ENCODE measurements at places on chromosomes 16 and 17.

GRCh38 chr17:79044462-79044861 is 20.5 kb downstream of the C1QTNF1 start:
- no peak for DNase-seq

- no peak for DNase-seq
Observed at GRCh38 chr17:55580596-55581133, 69.4 kb upstream of the SMIM36 start.

- DNase-seq, result no peak
Observed at GRCh38 chr17:45848405-45848804, 3.7 kb downstream of the SPPL2C start.

DNA sequence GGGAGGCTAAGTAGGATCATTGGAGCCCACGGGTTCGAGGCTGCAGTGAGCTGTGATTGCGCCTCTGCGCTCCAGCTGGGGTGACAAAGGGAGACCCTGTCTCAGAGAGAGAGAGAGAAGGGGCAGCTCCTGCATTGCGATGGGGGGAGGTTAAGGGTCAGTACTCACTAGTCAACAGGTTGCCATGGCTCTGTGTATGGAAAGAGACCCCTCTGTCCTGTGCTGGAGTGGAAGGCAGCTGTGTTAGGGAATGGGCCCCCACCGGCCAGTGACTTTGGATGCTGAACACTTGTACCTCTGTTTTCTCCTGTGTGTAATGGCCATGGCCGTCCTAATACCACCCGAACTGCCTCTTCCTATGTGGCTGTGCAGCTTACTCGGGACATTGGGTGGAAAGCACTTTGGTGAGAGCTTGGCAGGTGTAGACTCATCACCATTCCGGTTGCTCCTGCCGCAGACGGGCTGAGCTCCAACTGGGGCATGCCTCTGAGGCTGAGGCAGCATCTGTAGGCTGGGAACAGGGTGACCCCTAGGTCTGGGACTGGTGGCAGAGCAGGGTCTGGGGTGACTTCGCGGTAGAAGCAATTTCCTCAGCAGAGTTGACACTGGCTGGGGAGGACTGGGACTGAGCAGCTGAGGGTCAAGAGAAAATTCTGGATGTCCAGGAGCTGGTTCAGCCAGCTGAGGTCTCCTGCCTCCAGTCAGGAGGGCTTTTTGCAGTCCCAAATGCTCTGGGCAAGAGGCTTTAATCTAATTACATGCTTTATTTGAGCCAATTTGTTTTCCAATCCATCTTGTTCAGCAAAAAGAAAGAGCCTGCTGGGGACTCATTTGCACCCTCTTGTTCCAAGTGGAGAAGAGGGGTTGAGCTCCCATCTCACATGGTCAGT is 184.5 kb downstream of the NTN1 start:
- DNase-seq, result no peak

DNA sequence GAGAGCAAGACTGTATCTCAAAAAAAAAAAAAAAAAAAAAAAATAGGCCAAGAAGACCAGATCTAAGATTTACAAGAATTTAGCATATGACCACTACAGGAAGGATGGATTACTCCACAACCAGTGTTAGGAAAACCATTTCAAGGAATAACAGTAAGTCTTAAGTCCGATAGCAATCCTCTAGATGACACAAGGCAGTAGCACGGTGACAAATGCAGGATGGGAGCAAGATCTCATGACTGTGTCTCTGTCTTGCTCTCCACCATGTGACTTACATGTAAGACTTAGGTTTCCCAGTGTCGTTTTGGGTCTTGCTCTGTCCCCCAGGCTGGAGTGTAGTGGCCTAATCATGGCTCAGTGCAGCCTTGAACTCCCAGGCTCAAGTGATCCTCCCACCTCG is 27.8 kb downstream of the C16orf96 start:
- no peak for DNase-seq

GRCh38 chr17:7393613-7394451 is 493 bp downstream of the PLSCR3 start:
- no peak for DNase-seq

DNA sequence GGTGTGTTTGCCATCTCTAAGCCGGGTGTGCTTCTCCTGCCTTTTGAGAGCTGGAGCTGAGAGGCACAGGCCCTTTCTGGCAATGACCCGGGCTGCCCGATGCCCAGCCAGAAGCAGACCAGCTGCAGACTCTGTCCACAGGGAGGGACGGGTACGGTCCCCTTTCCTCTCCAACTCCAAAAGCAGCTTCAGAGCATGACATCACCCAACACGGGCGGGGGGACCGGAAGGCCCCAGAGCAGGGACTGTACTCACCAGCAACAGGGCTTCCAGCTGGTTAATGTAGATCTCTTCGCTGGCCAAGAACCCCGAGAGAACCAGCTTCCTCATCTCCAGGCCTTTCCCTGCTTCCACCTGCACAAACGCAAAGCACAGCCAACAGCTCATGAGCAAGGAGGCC is 79.4 kb downstream of the ABR start:
- DNase-seq, result no peak

All from stimulated activated CD8-positive, alpha-beta memory T cell treated with anti-CD3 and anti-CD28 coated beads, Interleukin-7, amount 100 ng/mL, for 48 hours (primary cell).